ENCODE measurements at places on chromosomes 11 and 22. TPM values are rescaled to one million over a fixed set of nuclear protein-coding genes. Genes with fewer than 3 reads are reported as not detected.
A peak's percentile ranks its signal among the peaks of the same experiment; 100 is the strongest.

DNA sequence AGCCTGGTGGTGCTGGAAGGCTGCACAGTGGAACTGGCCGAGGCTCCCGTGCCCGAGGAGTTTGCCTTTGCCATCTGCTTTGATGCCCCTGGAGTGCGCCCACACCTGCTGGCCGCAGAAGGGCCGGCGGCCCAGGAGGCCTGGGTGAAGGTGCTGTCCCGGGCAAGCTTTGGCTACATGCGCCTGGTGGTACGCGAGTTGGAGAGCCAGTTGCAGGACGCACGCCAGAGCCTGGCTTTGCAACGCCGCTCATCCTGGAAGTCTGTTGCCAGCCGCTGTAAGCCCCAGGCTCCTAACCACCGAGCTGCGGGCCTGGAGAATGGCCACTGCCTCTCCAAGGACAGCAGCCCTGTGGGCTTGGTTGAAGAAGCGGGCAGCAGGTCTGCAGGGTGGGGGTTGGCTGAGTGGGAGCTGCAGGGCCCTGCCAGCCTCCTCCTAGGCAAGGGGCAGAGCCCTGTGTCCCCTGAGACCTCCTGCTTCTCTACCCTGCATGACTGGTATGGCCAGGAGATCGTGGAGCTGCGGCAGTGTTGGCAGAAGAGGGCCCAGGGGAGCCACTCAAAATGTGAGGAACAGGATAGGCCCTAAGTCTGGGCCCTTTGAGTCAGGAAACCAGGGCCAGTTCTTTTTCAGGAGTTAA, 1.9 kb upstream of the SMDT1 start:
- peaks cover 9% of the 10 kb centered on the region for H3K27me3 ChIP-seq
- no peak overlapping the region for H3K4me3 ChIP-seq
- peaks cover 6% of the 10 kb centered on the region for H3K36me3 ChIP-seq
- H3K27ac ChIP-seq = peak overlapping the region; percentile 95

GRCh38 chr22:22666307-22667091, 22.1 kb downstream of the GGTLC2 start:
- no peak overlapping the region for H3K27ac ChIP-seq
- H3K27me3 ChIP-seq = no peaks in the 10 kb centered on the region
- peaks cover 8% of the 10 kb centered on the region for H3K4me1 ChIP-seq
- peak; percentile 62 for DNase-seq

- DNase-seq = no peak
- H3K27ac ChIP-seq = no peak overlapping the region
- H3K27me3 ChIP-seq = peaks cover 6% of the 10 kb centered on the region
- H3K4me3 ChIP-seq = no peak overlapping the region
- no peaks in the 10 kb centered on the region for H3K4me1 ChIP-seq
- no peaks in the 10 kb centered on the region for H3K36me3 ChIP-seq
These were observed 2.6 kb upstream of the MCM5 start for GRCh38 chr22:35397095-35397904.

- no peak overlapping the region for H3K4me3 ChIP-seq
- DNase-seq = no peak
- peaks cover 40% of the 10 kb centered on the region for H3K4me1 ChIP-seq
- H3K36me3 ChIP-seq = no peaks in the 10 kb centered on the region
- H3K27me3 ChIP-seq = peaks cover 9% of the 10 kb centered on the region
- no peak overlapping the region for H3K27ac ChIP-seq
These were observed 135.0 kb upstream of the MTNR1B start for GRCh38 chr11:92834296-92835020.

- no peaks in the 10 kb centered on the region for H3K27me3 ChIP-seq
- peaks cover 9% of the 10 kb centered on the region for H3K4me1 ChIP-seq
- no peak overlapping the region for H3K27ac ChIP-seq
These were observed 171.8 kb downstream of the ETS1 start for GRCh38 chr11:128415539-128415938.

Gene ZPR1
- total RNA-seq = 61.9 TPM

Gene EIF3M
- 135 TPM for total RNA-seq

Measured in glutamatergic neuron (in vitro differentiated cells).